Epithelial cell of proximal tubule (primary cell): ENCODE measurements at places on chromosomes 12 and 14. TPM values are rescaled to one million over a fixed set of nuclear protein-coding genes. Genes with fewer than 3 reads are reported as not detected.

GRCh38 chr12:59452746-59453145 lies 143.1 kb upstream of the SLC16A7 start:
- DNase-seq = peak; percentile 4

DNA sequence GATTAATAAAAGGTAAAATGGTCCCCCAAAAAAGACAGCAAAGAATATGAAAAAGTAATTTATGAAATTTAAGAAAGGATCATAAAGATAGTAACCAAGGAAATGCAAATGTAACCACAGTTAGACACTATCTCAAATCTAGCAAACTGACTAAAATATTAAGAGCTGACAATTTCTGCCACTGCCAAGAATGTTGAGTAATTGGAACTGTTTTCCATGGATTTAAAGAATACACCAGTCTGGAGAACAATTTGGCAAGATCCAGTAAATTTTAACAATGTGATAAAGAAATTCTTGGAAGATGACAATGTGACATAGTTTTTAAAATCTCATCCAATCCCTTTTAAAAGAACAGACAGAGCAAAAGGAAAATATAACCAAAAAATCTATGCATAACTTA lies 798.0 kb upstream of the MGAT4C start:
- no peak for DNase-seq

GRCh38 chr12:729221-729620 lies 23.2 kb upstream of the WNK1 start:
- DNase-seq = no peak

DNA sequence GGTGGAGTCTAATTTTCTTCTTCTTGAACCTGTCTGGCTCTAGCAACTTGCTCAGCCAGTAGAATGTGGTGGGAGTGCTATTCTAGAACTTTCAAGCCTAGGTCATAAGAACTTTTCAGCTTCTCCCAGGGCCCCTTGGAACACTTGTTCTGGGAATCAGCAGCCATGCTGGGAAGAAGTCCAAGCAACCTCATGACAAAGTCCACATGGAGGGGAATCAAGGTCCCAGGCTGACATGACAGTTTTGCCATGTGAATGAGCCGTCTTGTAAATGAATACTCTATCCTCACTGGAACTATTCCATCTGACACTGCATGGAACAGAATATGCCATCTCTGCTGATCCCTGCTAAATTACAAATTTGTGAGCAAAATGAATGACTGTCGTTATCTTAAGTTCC lies 214.2 kb upstream of the TBX3 start:
- no peak for DNase-seq

Gene HHIPL1
- total RNA-seq = 0.87 and 4.9 TPM in 2 replicates

DNA sequence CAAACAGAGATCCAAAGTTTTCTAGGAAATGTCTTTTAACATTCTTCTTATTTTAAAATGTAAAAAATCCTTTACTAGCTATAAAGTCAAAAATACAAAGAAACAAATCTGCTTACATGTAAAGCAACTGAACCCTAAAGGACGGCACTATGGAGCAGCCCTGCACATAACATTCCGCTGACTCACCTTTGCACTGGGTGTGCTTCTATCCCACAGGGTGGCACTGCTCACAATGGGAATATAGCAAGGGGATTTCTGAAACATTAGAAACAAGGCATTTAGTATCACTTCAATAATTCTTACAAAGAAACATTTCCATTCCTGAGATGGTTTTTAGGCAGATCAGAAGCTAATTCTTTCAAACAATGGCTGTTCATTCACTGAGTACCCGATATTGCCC lies 94.3 kb downstream of the C12orf42 start:
- peak; percentile 27 for DNase-seq

Gene RTL1
- 0.06 TPM in 1 of 2 replicates, not detected in the other for total RNA-seq

Gene PRIMA1
- not detected in 2 replicates for total RNA-seq

Gene PPP4R4
- 0.29 and 1.7 TPM in 2 replicates for total RNA-seq

DNA sequence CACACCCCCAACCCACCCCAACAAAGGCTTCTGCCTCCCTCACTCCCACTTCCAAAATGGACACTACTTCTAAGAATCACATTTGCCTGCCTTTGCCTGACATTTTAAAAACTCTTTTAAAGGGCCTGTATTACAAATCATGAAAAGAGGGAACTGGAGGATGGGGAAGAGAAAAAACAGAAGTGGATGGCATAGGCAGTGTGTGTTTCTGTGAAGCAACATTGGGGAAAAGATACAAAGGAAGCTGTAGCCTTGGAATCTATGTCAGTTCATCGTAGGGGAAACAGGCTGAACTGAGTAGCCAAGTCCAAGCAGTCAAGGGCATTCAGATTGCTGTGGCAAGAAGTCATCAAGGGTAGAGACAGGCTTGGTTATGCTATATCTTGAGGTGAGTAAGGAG lies 273.9 kb downstream of the BTG1 start:
- DNase-seq = no peak

DNA sequence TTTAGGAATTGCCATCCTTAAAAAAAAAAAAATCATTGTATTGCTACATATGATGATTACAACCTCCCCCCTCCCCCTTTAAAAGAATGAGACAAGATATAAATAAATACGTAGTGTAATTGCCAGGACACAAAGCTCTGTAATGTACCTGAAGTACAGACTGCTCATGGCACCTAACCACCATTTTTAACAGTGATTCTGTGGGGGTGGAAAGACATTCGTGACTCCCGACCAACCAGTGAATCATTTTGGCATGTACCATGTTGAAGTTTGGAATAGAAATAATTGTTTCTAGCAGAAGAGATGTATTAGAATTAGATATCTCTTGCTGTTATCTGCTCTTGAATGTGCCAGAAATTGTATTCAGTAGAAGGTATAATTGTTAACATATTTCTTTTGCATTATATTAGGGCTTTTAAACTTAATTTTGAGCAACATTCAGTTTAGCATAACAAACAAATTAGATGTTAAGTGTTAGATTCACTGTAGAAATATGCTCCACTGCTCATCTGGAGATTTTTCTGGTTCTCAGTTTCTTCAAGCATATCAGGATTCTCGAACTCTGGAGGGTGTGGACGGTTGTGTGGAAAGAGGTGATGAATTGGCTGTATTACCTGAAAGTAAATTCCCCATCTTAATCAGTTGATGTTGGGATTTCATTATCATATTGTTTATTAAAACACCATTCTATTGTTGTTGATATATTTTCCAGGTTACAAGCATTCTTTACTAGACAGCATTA lies 31.1 kb downstream of the FRS2 start:
- DNase-seq = no peak

DNA sequence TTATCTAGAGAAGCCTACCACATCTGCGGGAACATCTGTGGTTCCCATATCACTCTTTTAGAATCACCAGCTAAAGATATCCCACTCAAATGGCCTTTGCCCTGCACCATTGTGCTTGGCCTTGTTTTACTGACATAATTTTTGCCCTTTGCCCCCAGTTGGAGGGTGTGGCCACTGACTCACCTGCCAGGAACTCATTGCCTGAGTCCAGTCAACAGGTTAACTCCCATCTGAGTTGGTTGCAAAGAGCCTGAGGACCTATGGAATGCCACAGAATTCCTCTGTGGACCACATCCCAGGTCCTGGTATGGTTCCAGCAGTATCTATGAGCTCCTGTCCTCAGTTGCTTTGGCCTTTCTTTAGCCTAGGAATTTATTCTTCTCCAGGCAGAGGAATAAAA lies 55.7 kb upstream of the PTGR2 start:
- peak; percentile 66 for DNase-seq

DNA sequence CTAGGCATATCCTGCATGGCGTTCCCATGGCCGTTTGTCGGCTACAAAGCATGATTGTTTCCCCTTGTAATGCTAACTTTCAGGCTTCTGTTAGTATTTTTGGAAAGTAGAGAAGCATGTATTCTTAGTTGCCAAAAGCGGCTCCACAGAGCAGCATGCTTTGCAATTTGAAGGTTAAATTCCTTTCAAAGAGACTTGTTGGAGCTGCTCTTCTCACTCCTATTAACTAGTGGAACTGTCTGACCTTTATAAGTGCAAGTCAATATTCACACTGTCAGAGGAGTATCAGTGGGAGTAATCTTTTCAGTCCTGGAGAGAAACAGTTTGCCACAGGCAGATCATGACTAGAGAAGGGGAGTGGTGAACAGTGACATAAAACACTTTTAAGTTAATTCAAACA lies 656.1 kb upstream of the NOVA1 start:
- no peak for DNase-seq

Gene OVCH1
- total RNA-seq = not detected in 2 replicates

DNA sequence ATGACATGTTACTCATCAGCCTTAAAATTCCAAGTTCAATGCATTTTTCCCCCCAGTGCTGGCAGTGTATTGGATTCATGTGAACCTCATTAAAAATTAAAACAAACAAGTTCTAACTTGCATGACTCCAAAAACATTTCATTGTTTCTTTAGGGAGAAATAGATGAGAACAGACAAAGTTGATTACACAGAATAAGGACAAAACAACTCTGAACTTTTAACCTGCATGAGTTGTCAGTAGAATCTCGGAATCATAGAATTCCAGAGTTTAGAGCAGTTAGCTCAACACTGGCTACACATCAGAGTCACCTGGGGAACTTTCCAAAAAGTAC lies 127.5 kb downstream of the TMX1 start:
- no peak for DNase-seq

Gene GDF3
- total RNA-seq = not detected in 2 replicates

- no peak for DNase-seq
Observed at GRCh38 chr14:101290611-101291010, 270.7 kb upstream of the DIO3 start.

GRCh38 chr12:131732-132495 lies 65.3 kb downstream of the IQSEC3 start:
- no peak for DNase-seq

GRCh38 chr12:82474181-82474797 lies 116.0 kb downstream of the METTL25 start:
- DNase-seq = no peak
